Putamen (tissue), 1 donor: ENCODE measurements at places on chromosomes 11 and 22.
A peak's percentile ranks its signal among the peaks of the same experiment; 100 is the strongest.

DNA sequence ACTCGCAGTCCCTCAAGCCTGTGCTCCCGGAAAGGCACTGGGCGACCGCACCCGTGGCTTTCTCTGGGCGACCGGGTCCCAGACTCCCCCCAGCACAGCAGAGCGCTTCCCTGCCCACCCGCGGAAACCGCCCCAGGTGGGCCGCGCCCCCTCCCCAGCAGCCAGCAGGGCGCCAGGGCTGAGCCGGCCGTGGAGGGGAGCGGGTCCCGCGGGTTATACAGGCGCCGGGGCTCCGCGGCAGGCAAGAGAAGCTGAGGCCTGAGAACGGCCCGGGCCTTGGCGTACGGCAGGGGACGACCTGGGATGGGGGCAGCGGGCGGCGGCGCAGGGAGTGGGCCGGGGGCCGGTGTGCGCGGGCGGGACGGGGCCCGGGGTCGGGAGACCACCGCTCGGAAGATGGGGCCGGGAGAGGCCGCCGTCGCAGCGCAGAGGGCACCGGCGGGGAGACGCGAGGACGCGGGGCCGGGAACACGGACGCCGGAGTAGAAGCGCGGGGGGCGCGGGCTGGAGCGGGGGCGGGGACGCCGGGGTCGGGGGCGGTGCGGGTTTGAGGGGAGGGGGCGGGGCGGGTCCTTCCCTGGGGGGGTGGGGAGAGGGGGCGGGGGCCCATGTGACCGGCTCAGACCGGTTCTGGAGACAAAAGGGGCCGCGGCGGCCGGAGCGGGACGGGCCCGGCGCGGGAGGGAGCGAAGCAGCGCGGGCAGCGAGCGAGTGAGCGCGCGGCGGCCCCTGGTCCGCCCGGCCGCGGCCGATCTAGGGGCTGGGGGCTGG is at the start of gene MDK:
Gene MDK, plus strand, starts transcription at position 622 of the 771 bp plus-strand sequence. CDS start 389 bp downstream, outside the sequence.
- no peak for DNase-seq

- no peak for DNase-seq
These were observed 43.8 kb downstream of the RTL6 start for GRCh38 chr22:44454113-44454769.

- no peak for DNase-seq
These were observed 160.6 kb downstream of the TMEM135 start for GRCh38 chr11:87198266-87198881.

DNA sequence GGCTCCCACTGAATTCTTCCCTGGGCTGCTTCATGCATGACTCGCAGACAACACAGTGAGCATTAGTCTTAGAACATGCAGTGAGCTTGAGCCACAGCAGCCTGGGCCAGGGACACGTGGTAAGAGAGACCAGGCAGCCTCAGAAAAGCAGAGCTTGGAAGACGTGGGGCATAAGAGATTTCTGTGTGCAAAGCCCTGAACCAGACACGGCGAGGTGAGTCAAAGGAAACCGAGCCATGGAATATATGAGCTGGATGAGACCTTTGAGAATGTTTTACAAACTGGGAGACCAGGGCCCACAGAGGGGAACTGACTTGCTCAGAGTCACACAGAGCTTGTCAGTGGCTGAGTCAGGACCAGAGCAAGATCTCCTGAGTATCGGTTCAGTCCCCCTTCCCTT is 8.5 kb upstream of the FXYD6 start:
- DNase-seq, result no peak

- DNase-seq, result no peak
These were observed 37.6 kb upstream of the UBASH3B start for GRCh38 chr11:122617926-122618325.

- DNase-seq, result no peak
These were observed 21.9 kb downstream of the SCUBE1 start for GRCh38 chr22:43320943-43321900.

- no peak for DNase-seq
These were observed 266.9 kb upstream of the NARS2 start for GRCh38 chr11:78841456-78842060.

DNA sequence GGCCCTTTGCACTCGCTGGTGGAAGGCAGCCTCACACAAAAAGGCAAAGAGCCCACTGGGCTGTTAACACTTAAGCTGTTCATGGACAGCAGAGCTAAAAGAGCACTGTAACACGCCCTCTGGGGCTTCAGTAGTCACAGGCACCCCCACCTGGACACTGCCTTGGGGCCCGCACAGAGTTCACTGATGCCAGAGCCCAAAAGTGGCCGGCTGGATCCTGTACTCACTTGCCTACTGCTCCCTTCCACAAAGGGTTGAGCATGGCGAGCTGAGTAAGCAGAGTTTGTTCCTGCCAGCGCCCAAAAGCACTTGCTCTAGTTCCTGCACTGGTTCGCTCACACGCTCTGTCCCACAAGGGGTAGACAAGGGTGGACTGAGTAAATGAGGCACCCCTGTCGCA is 78.8 kb downstream of the RELT start:
- DNase-seq, result no peak

GRCh38 chr11:19953909-19954308 is 206.4 kb downstream of the DBX1 start:
- DNase-seq, result peak; percentile 63

GRCh38 chr11:76320929-76321328 is 60.0 kb downstream of the THAP12 start:
- DNase-seq, result no peak

DNA sequence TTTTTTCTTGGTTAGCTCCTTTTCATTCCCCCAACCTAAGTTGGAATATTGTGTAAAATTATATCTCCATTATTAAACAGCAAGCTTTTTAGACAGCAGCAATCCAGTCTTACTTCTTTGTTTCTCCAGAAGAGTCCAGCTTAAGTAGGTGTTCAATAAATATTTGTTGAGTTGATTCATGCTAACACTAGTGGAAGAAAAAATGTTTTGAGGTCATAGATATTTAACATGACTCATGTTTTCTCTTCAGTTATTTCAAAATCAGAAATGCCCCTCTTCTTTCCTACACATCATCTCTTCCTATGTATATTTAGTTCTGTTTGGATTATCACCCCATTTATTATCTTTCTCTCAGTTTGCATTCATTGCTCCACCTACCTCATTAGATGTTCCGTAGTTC is 20.3 kb downstream of the CCDC83 start:
- DNase-seq, result no peak

- DNase-seq, result no peak
These were observed 19.9 kb downstream of the OR8G5 start for GRCh38 chr11:124276081-124276480.

DNA sequence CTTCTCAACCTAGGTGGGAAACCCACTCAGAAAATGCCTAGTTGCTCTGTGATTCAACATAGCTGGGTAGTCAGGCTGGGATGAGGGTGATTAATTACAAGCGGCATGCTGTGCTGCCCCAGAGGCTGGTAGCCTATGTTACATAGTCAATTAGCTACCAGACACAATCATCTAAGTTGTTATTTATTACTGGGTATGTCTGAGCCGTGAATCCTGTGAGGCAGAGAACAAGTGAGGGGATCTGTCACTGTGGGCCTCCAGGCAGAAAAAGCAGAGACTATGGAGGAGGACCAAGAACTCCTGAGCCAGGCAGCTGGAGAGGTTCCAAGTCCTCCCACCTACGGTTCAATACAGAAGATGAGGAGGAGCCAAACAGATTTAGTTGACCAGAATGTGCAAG is 186.6 kb upstream of the BDNF start:
- DNase-seq, result no peak

DNA sequence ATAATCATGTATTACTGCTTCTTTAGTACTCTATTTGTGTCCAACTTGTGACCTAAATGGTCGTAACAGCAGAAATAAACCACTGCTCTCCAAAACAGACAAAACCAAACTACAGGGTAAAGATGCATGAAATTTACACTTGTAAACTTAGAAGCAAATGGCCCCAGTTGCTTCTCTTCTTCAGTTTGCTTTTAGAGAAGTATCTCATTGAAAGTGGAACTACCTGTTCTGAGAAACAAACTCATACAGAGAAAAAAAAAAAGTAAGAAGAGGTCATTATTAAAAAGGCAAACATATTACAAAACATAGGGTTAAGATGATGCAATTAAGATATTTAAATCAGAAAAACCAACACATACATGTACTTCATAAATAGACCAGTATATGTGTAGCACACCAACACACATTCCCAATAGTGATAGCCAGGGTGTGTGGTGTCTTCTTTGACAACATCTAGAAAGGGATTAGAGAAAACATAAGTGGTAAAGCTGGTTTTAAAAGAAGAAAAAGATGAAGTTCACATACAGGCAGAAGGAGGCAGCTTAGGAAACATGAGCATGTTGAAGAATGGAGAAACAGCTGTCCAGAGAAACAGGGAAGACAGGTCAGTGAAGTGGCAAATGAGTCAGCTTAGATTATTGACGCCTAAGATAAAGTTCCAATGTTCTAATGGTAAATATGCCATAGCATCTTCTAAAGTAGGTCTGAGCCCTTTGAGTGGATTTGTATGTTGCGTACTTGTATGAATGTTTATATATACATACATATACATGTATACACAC is 844.7 kb upstream of the CCDC90B start:
- no peak for DNase-seq

DNA sequence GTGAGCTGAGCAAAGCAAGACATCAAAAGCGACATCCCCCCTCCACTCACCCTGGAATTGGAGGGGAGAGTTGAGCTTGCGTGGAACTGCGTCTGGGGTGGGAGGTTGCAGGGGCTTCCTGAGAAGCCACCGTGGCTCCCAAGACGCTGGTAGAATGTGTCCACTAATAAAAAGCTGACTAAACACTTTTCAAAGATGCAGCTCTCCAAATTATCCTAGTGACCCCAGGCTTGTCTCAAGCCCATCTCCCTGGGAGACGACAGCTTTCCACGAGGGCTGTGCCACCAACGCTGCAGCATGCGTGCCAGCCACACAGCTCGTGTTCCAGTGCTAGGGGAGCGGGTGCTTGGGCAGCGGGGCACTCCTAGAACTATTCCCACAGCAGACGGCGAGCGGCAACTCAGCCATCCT is 6.3 kb upstream of the GAL start:
- DNase-seq, result no peak

GRCh38 chr11:134360050-134360835 is 28.5 kb downstream of the GLB1L2 start:
- DNase-seq, result peak; percentile 74

DNA sequence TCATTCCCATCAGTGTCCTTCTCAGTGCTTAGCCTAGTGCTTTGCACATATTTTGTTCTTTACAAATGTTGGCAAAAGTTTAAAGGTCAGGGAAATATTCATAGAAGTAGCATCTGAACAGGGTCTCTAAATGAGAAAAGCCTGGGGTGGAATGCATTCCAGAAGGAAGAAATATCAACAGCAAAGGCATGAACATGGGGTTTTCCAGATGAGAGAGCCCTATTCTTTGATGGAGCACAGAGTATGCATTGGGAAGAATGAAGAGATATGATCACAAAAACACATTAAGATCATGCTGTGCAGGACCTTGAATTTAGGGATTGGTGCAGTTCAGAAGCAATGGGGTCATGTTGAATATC is 140.2 kb downstream of the SNX19 start:
- DNase-seq, result no peak

GRCh38 chr22:42966497-42966896 is 48.5 kb downstream of the PACSIN2 start:
- DNase-seq, result no peak

- no peak for DNase-seq
These were observed 921.4 kb upstream of the CNTN5 start for GRCh38 chr11:98099371-98099770.

DNA sequence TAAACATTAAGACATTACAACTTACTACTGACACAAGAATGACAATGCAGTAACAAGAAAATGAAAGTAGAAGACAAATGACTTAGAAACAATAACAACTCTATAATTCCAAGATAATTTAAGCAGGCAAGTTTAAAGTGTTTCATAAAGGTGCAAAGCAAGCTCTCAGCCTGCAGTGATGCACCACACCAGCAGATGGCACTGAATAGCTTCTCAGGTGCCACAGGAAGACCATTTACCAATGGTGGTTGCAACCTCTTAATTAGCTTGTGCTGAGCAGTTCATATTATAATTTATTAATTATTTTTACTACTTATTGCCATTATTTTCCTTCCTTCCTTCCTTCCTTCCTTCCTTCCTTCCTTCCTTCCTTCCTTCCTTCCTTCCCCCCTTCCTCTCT is 60.6 kb downstream of the NXPE2 start:
- DNase-seq, result peak; percentile 3

GRCh38 chr11:85685820-85686459 is at the start of gene CCDC89:
Gene CCDC89 (minus strand): TSS chr11:85686195. CDS start chr11:85686130, 65 bp downstream.
- peak; percentile 87 for DNase-seq

DNA sequence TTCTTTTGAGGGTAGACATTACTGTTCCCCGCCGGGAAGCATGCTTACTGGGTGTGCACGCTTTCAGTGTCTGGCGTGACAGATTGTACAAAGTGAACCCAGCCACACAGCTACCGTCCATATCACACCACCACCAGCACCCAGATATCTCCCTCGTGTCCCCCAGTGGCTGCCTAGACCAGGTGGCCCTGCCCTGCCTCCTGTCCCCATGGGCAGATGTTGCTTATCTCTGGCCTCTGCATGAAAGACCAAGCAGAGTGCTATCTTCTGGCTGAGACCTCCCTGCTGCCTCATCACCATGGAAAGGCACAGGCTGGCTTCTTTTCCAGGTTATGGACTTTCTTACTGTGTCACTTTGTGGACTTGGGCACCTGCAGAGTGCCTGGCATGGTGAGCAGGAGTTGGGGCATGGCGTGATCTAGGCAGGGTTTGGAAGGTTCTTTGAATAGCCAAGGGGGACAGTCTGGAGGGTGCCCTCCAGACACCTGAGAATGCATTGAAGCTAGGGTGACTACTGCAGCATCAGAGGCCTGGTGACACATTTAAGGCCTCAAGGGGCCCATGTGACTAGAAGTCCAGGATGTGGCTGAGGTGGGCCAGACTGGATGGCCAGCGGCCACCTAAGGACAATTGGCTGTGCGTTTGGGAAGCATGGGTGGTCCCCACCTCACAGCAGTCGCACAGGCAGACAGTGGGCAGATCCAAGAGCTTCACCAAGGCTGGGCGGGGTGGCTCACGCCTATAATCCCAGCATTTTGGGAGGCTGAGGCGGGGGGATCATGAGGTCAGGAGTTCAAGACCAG is 4.7 kb downstream of the TANGO2 start:
- no peak for DNase-seq

DNA sequence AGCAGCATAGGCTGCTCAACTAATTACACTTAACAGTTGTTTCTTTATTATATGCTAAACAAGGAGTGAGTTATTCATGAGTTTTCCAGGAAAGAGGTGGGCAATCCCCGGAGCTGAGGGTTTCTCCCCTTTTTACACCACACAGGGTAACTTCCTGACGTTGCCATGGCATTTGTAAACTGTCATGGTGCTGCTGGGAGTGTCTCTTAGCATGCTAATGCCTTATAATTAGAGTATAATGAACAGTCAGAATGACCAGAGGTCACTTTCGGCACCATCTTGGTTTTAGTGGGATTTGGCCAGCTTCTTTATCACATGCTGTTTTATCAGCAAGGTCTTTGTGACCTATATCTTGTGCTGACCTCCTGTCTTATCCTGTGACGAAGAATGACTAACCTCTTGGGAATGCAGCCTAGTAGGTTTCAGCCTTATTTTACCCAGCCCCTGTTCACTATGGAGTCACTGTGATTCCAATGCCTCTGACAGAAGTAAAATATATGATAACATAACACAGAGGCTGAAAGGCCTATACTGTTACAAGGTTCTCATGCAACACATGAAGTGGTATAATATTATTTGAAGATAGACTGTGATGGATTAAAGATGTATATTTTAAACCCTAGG is 41.3 kb upstream of the RDX start:
- DNase-seq, result no peak

- no peak for DNase-seq
These were observed 12.2 kb downstream of the PDE2A start for GRCh38 chr11:72662036-72662435.
